ENCODE measurements at places on chromosomes 12 and 14.

DNA sequence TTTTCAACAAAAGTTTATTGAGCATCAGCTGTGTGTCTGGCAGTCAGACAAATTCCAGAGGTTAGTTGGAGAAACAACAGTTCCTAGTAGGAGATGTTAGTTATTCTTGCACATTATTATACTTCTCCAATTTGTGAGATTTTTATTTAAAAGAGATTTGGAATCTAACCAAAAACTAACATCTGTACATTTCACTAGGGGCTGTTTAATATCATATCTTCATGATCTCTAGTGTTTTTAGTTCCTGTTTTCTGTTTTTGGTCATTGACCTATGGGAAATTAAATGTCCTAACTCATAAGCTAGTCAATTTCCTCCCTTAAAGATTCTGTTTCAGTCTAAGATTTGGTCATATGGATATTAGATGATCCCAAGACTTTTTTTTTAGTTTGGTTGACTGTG is 34.1 kb upstream of the KLHDC2 start:
- no peak for DNase-seq

DNA sequence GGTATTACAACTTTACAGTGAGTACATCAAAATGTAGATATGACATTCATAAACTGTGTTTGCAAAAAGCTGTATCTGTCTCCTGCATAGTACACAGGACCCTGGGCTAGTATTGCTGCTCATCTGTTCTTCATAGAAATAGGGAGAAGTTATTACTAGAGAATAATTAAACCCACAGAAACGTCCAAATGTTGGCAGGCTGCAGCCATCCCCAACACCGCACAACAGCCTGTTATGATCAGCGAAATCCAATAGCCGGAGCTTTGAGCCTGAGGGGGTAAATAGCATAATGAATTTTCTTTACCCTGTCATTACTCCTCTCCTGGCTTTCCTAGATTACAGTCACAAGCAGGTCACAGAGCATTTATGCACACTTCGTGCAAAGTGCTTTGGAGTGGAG is 178.0 kb downstream of the DACT1 start:
- DNase-seq, result no peak

- peak; percentile 51 for DNase-seq
Measured at GRCh38 chr12:3491938-3492792, 1.2 kb downstream of the PRMT8 start.

GRCh38 chr14:34693228-34693939 is 21.0 kb downstream of the CFL2 start:
- DNase-seq, result no peak

- peak; percentile 48 for DNase-seq
Measured at GRCh38 chr12:119036878-119037825, 55.8 kb downstream of the SRRM4 start.

DNA sequence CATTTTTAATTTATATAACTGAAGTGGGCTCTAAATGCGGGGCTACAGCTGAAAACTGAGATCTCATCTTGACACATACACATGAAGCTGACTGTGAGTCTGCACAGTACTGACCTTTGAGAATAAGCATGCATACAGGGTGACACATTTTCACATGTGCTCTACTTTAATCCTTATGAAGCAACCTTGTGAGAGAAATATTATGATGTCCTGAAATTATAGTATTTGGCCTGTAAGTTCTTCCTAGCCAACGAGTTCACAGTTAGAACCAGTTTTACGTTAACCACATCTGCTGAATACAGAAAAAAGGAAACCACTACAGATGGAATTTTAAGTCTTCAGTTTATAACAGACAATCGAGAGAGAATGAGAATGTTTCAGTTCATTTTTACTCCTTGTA is 70.3 kb downstream of the SPPL3 start:
- DNase-seq, result no peak

DNA sequence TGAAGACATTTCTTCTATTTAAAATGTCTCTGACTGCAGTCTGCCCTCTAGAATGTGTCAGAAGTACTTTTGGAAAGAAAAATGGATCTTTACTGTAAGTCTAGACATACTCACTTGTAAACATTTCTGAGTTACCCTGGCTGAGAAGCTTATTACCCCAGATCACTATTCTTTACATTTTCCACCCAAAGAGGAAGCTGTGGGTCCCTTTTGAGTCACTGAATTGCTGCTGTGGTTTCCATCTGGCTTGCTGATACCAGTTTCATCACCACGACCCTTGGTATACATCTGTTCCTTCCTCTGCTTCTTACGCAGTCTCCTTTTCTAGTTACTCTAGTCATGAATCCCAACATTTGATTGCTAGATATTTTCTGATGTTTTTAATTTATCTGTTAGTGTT is 20.2 kb upstream of the CLEC4D start:
- no peak for DNase-seq

- DNase-seq, result peak; percentile 71
Measured at GRCh38 chr12:55019784-55020183, at the start of gene NEUROD4. Gene NEUROD4 (plus strand): TSS chr12:55019974. CDS start chr12:55026440, 6,466 bp downstream.

GRCh38 chr14:73743431-73743931 is 29.3 kb upstream of the PNMA1 start:
- no peak for DNase-seq

- no peak for DNase-seq
Measured at GRCh38 chr12:27623645-27624044, 72.6 kb upstream of the REP15 start.

DNA sequence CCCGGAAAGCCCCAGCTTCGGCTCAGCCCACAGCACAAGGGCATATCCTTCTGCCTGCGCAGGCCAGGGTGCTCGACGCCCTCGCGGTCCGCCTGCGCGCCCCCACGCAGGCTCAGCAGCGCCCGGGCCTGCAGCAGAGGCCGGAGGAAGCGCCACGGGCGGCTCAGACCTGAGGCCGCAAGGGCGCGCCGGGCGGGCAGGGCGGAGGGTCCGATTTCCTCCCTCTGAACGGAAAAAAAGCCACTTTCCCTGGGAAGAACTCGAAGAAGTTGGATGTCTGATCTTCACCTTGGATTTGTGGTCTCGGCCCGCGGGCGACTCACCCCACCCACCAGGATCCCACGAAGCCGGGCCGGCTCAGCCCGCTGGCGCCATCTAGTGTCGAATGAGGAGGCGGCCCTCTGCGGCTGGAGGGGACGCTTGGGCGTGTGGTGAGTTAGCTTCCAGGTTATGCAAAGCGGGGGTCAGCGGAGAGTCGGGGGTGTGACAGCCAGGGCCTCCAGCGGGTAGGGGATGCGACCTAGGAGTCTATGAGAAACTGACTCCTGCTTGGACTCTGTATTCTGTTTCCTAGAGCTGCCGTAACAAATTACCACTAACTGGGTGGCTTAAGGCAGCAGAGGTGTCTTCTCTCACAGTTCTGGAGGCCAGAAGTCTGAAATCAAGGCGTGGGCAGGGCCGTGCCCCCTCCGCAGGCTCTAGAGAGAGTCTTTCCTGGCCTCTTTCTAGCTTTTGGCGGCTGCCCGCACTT is 40.0 kb upstream of the SRSF5 start:
- peak; percentile 70 for DNase-seq

DNA sequence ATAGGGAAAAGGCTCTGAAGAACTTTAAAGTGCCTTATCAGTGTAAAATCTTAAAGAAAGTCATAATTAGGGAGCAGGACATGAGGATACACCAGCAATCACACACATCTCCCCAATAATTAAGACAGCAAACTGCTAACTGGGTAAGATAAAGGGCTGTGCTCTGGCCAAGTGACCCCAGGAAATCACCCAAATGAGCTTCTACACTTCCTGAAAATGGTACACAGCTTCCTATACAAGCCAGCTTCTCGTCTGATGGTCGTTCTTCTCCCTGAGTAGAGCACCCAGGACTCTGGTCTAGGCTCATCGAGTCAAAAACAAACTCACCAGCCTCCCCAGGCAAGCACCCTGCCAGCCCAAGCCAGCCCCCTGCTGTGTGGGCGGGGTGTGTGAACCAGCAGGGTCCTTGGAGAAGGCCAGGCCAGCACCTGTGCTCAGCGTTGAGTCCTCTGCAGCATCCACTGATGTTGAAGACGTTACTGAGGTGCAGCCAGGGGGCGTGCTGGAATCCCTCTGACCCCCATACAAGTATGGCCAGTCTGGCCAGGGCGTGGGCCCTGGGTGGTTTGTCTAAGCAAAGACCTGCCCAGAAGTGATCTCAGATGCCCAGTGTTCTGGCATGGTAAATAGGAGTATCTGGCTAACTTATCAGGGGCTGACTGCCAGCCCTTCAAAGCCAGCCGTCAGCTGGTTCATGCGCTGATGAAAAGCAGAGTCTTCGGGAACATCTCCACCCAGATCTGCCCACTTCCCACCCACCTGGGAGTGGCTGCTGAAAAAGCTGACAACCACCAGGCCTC is 41.4 kb downstream of the ACTN1 start:
- DNase-seq, result no peak

- DNase-seq, result no peak
Measured at GRCh38 chr14:104634886-104635570, 30.5 kb upstream of the TMEM179 start.

- DNase-seq, result no peak
Measured at GRCh38 chr14:102754370-102755262, 22.6 kb upstream of the TRAF3 start.

All from COLO829 (cell line).